ENCODE measurements at places on chromosomes 12 and 14. TPM values are rescaled to one million over a fixed set of nuclear protein-coding genes. Genes with fewer than 3 reads are reported as not detected.

WSB2 gene
- 77.3 TPM for total RNA-seq

TSPAN11 gene
- total RNA-seq, result 2.6 TPM

SLC25A47 gene
- total RNA-seq, result under 0.01 TPM

GDF3 gene
- total RNA-seq, result not detected

PMCH gene
- not detected for total RNA-seq

MANSC1 gene
- 1.3 TPM for total RNA-seq

SIX1 gene
- 1.8 TPM for total RNA-seq

SERPINA12 gene
- total RNA-seq, result not detected

RD3L gene
- not detected for total RNA-seq

SDS gene
- total RNA-seq, result not detected

CPNE6 gene
- not detected for total RNA-seq

NANOG gene
- total RNA-seq, result not detected

DNAJC22 gene
- total RNA-seq, result 4.6 TPM

GLS2 gene
- total RNA-seq, result under 0.01 TPM

LRRC10 gene
- not detected for total RNA-seq

MIP gene
- not detected for total RNA-seq

GALNT6 gene
- total RNA-seq, result 115 TPM

PRH2 gene
- not detected for total RNA-seq

GPR84 gene
- total RNA-seq, result not detected

HOXC13 gene
- total RNA-seq, result not detected

TDRD9 gene
- total RNA-seq, result 0.50 TPM

KICS2 gene
- 9.7 TPM for total RNA-seq

SERPINA9 gene
- not detected for total RNA-seq

GOLGA5 gene
- total RNA-seq, result 47.3 TPM

RNASE1 gene
- total RNA-seq, result not detected
